ENCODE measurements at places on chromosomes 13 and 19. TPM values are rescaled to one million over a fixed set of nuclear protein-coding genes. Genes with fewer than 3 reads are reported as not detected.

Gene FAM124A
- total RNA-seq, result 0.11 TPM

Gene KIR3DL1
- 0.16 TPM for total RNA-seq

Gene FCER2
- total RNA-seq, result 2.3 TPM

Gene PLIN5
- total RNA-seq, result 0.53 TPM

Gene ZFP28
- 3.8 TPM for total RNA-seq

Gene STOML3
- not detected for total RNA-seq

Gene KLK12
- not detected for total RNA-seq

Gene THSD1
- total RNA-seq, result 0.38 TPM

Gene LYPD3
- 72.3 TPM for total RNA-seq

Gene NKG7
- 159 TPM for total RNA-seq

Gene CD22
- 7.9 TPM for total RNA-seq

Gene ATP4B
- total RNA-seq, result not detected

Gene ERICH4
- total RNA-seq, result not detected

Gene GSX1
- total RNA-seq, result not detected
